DMS53 (cell line): ENCODE measurements at places on chromosomes 2 and 18.

- no peak for DNase-seq
Observed at GRCh38 chr18:58649966-58650816, 21.1 kb upstream of the MALT1 start.

- DNase-seq: no peak
Observed at GRCh38 chr2:105032476-105032875, 5.4 kb upstream of the MRPS9 start.

DNA sequence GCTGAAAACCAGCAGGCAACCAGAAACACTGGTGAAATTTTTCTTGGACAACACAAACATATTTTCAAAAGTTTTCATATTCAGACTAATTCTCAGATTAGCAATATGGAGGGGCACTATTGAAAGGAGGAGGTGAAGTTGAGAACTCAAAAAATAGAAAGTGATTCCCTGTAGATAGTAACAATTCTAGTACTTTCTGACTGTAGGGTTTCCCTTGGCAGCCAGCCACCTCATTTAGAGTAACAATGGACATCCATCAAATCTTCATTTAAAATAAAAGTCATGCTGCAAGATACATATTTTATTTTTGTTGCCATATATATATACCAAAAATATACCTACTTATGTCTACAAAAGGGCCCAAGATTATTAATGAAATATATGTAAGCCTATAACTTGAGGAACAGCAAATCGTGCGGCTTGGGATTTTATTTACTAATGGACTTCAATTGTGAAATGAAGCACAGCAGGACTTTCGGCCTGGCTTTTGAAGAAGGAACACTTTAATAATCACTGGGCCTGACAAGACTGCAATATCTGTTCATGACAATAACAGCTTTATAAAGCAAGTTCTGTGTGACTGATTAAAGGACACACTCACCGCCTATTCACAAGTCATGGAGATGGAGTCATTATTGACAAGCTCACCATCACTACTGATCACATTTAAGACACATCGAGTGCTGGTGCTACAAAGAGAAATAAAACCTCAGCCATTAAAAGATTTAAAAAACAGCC is 6.8 kb upstream of the NR4A2 start:
- DNase-seq: peak; percentile 74

- DNase-seq: no peak
Observed at GRCh38 chr2:84846041-84846663, 34.7 kb downstream of the TRABD2A start.

GRCh38 chr2:236237468-236238190 is 26.6 kb downstream of the ASB18 start:
- DNase-seq: peak; percentile 53

- peak; percentile 12 for DNase-seq
Observed at GRCh38 chr2:57181315-57182038, 865.1 kb upstream of the VRK2 start.

DNA sequence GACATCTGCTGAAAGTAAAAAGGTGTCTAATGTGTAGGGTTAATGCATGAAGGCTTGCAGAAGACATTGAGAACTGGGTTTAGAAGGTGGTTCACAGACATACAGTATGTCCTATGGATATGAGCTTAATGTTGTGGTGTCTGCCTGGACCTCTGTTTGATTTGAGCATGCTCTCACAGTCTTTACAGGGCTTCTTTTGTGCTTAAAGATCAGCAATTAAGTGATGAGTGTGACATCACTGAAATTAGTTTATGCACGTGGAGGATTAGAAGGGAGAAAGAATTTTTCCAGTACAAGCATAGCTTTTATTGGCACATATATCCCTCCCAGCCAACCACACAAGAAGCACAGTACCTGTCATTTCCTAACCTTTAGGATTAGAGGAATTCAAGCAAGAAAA is 367.5 kb upstream of the RAB12 start:
- DNase-seq: no peak

DNA sequence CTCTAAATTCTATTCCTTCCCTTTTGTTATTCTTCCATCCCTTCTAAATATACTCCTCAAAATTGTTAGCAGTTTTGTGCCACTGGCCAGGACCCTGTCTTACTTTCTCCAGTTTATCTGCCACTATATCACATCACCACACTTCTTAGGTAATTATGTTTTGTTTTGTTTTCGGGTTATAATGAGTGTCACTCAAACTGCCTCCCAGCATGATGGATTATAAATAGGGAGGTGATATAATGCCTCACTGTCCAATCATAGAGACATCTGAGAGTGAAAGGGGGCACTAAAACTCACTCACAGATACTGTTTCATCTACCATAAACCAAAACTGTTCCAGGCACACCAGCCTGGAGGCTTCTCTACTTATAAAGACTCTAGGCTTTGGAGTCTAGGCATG is 3.5 kb downstream of the RSAD2 start:
- DNase-seq: no peak

- no peak for DNase-seq
Observed at GRCh38 chr2:15492773-15493325, 68.3 kb downstream of the NBAS start.

- no peak for DNase-seq
Observed at GRCh38 chr2:84816426-84817026, 64.4 kb downstream of the TRABD2A start.

DNA sequence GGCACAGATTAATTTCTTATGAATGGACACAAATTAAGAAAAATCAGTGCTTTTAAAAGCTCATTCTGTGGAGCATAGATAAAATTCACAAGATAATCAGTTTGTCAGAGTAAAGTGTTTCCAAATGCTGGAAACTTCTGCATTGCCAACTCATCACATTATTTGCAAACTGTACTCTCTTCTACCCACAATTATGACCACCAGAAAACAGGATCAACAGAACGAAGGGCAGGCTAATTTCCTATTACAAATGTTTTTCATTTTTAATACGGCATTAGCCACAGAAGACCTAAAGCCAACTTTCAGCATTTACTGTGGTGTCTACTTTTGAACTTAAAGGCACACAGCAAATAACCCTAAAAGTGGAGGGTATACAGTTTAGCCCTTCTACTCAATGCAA is 6.0 kb downstream of the IRS1 start:
- no peak for DNase-seq

GRCh38 chr2:111007757-111008688 is 112.7 kb upstream of the BCL2L11 start:
- peak; percentile 90 for DNase-seq

GRCh38 chr2:159144776-159145614 is 141.5 kb downstream of the WDSUB1 start:
- no peak for DNase-seq

GRCh38 chr2:110105608-110106467 is 9.8 kb downstream of the MALL start:
- DNase-seq: peak; percentile 92

DNA sequence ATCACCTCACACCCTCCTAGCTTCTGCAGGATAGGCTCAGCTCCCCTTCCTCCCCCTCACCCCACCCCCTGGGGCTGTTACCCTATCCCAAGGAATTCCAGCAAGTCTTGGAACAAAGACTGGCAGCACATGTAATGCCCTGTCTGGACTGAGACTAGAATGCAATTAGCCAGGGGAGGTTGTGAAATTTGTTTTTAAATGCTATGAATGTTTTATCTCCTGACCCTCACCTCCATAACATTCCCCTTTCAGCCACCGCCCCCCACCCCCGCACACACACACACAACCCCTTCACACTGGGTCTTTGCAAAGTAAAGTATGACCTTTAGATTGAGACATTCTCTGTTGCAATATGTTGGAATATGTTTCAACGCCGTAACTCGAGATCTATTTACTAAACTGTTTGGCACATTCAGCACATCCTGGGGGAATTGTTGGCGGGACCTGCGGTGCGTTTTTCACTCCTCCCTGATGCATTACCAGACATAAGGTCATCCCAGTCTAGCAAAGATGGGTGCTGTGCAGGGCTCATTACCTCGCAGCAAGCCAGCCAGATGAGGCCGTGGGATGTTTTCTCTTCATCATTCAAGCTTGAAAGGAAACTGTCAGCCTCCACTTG is 290.7 kb upstream of the SLC14A2 start:
- DNase-seq: no peak

GRCh38 chr2:208097801-208098200 is 26.5 kb downstream of the CRYGD start:
- no peak for DNase-seq

GRCh38 chr2:30421604-30422443 is 25.2 kb upstream of the LCLAT1 start:
- DNase-seq: peak; percentile 17

DNA sequence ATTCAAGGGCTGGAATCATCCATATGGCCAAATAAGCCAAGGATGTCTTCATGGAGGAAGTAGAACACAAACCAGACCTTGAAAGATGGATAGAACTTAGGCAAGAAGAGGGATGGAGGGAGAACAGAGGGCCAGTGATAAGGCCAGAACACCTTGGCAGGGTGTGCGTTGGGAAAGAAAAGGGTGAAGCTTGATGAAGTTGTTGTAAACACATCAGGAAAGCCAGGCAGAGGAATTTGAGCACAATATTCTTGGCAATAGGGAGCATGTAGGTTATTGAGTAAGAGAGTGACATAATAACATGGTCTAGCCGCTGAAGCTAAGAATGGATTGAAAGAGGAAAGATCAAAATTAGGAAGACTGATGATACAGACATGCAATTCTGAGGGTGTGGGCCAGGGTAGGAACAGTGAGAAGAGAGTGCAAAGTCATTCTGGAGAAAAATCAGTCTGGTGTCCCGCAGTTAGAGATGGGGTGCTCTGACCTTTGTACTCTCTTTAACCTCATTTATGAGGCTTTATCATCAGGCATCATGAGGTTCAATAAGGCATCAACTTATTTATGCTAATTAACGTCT is 41.0 kb downstream of the SLC14A2 start:
- no peak for DNase-seq

DNA sequence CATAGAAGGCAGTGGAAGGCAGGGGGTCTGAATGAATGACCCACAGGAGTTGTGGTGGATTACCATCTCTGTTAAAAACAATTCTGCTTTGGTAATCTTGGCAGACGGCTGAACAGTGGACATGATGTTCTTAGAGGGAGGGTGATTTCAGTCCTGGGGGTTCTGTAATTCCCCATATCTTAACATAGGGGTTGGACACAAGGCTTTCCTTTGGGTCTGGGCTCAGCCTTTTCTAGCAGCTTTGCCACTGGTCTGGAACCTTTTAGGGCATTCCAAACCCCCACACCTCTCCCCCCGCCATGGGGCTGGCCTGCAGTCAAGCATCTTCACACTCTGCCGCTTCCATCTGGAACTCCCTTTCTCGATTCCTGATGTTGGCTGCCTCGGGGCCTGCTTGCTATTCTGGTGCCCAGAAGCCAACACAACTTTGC is 50.3 kb downstream of the RPL37A start:
- no peak for DNase-seq

DNA sequence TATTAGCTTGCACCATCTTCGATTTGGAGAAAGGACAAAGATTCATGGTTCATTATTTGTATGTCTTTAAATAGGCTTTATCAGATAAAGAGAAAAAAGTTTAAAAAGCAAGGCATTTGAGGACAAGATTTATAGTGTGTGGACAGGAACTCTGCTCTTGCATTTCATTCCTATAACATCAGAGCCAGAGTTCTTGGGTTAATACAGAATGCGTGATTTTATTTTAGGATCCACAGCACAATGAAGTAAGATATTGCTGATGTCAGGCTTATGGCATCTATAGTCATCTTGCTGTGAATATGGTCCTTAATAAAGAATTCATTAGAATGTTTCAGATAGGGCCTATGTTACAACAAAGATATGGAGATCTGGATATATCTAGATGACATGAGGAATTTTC is 19.7 kb downstream of the RASGRP3 start:
- DNase-seq: no peak

- DNase-seq: no peak
Observed at GRCh38 chr2:98572211-98572610, 36.1 kb downstream of the COA5 start.

- no peak for DNase-seq
Observed at GRCh38 chr2:168029071-168029470, 218.3 kb downstream of the STK39 start.

GRCh38 chr2:11239666-11240462 is 84.6 kb downstream of the SLC66A3 start:
- DNase-seq: no peak

- peak; percentile 10 for DNase-seq
Observed at GRCh38 chr2:218161644-218162043, 5.1 kb downstream of the CXCR1 start.

- DNase-seq: no peak
Observed at GRCh38 chr2:119704670-119705120, 25.7 kb downstream of the TMEM177 start.

DNA sequence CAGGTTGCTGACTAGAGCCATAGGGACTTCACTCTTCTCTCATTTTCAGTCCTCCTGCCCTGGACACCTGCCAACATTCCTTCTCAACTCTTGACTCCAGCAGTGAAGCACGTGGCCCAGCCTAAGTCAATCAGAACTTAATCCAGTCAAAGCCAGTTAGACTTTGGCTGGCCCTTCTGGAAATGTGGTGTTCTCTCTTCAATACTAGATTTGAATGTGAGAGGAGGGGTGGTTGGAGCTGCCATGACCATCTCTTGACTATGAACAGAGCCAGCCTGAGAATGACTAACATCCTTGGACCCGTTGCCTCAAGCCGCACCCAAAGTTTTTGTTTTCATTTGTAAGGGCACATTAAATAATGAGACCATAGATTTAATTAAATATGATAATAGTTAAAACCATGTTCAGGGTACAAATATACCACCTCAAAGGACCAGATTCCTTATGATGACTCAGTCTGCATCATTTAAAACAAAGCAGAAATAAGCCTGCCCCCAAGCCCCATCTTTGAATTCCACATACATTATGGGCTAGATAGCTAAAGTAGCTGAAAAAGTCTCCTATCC is 49.7 kb upstream of the RASGRP3 start:
- DNase-seq: peak; percentile 83

DNA sequence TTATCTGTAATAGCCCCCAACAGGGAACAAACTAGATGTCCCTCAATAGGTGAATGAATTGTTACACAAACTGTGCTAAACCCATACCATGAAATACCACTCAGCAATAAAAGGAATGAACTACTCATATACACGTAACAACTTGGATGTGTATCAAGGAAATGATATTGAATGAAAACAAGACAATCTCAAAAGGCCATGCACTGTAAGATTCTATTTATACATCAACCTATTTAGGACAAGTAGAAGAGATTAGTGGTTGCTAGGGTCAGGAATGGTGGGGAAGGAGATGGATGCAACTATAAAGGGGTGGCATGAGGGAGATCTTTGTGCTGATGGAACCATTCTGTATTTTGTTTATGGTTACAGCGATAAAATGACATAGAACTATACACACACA is 47.1 kb downstream of the KANSL3 start:
- DNase-seq: no peak

- DNase-seq: no peak
Observed at GRCh38 chr18:30925795-30926194, 116.7 kb downstream of the DSC3 start.

- no peak for DNase-seq
Observed at GRCh38 chr2:234793212-234793785, 158.5 kb upstream of the SH3BP4 start.

- DNase-seq: no peak
Observed at GRCh38 chr2:62524293-62524941, 18.4 kb upstream of the TMEM17 start.

DNA sequence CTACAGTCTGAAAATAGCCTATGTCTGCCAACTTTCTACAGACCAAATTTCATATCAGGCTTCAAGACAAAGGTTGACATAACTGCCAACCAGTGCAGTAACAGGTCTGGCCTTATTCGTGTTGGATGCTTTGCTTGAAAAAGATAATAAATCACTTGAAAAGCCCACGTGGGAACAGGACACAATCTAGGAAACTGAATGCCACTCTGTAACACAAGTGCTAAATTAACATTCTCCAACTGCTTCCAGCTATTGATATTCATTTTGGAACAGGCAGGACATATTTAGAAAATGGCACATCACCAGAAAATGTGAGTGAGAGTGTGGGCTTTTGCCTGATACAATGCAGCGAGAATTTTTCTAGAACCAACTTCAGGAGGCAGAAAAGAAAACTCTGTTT is 165.9 kb upstream of the CCDC150 start:
- DNase-seq: no peak
